ENCODE measurements at places on chromosomes 1 and 21.

DNA sequence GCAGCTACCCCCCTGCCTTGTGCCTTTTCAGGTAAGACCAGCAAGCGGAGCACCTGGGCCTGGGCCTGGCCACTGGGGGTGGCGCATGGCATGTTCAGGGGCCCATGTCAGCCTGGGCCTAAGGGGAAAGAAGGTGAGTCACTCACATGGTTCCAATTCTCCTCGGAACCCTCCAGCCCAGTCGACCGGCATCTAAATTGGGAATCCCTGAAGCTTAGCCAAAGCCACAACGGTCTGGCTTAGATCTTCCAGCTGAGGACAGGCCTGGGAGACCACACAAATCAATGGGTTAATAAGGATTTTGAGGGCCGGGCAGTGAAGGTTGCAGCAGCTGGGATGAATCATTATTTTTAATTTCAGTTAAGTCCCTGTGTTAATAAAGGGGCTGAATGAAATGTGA, 145.1 kb upstream of the SMYD2 start:
- no peak for DNase-seq

GRCh38 chr1:39088658-39089057, 62.5 kb downstream of the NDUFS5 start:
- no peak for DNase-seq

DNA sequence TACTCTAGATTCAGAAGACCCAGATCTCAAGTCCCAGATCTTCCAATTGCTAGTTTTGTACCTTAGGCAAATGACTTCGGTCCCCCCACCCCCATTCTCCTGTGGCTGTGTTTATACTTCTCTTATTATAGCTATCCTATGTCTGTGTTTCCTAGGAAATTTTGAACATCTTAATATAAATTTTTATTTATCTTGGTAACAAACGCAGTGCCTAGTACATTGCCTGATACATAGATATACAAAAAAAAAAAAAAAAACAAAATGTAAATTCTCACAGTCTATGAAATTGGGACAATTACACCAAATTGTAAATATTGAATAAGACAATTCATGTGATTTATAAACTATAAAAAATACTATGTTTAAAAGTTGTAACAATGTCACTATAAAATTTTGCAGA, 84.1 kb upstream of the SLC44A3 start:
- no peak for DNase-seq

- DNase-seq, result no peak
Observed at GRCh38 chr1:185244015-185244747, 72.9 kb downstream of the IVNS1ABP start.

DNA sequence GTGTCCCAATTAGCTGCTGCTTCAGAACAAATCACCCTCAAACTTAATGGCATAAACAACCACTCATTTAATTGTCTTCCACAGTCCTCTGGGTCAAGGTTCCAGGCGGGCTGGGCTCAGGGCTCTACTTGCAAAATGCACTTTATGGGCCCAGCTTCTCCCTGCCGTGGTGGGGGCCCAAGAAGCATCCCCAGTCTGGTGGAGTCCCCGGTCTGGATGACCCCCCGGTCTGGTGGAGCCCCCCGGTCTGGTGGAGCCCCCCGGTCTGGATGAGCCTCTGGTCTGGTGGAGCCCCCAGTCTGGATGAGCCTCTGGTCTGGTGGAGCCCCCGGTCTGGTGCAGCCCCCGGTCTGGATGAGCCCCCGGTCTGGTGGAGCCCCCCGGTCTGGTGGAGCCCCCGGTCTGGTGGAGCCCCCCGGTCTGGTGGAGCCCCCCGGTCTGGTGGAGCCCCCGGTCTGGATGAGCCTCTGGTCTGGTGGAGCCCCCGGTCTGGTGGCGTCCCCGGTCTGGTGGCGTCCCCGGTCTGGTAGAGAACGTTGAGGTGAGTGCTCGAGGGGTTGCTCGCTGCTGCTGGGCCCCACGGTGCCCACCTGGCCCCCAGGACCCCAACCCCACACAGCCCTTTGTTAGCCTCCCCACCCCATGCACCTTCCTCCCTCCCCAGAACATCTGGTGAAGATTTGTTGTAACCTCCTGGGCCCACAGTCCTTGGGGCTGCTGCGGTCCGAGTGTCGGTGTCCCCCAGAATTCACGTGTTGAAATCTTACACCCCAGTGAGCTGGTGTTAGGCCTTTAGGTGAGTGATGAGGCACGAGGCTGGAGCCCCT, 33.8 kb downstream of the POFUT2 start:
- DNase-seq, result no peak

- DNase-seq, result no peak
Observed at GRCh38 chr1:5935026-5935425, 57.2 kb downstream of the NPHP4 start.

GRCh38 chr21:37673801-37674575, 242.3 kb downstream of the KCNJ6 start:
- no peak for DNase-seq

DNA sequence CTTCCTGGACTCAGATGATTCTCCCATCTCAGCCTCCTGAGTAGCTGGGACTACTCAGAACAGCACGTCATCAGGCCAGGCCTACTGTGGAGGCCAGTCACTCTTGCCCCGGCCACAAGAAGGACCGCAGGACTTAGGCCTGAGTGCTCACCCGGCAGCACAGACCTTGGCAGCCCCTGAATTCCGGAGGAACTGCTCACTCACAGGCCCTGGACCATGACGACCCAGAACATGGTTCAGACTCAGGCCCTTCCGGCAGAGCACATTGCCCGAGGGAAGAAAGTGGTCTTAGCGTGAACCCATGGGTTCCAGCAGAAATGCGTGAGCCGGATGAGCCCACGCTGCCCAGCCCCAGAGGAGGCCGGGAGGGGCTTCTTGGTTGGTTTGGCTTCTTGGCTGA, 177.3 kb upstream of the TMEM51 start:
- DNase-seq, result no peak

- DNase-seq, result no peak
Observed at GRCh38 chr1:147591261-147591891, 50.1 kb downstream of the BCL9 start.

DNA sequence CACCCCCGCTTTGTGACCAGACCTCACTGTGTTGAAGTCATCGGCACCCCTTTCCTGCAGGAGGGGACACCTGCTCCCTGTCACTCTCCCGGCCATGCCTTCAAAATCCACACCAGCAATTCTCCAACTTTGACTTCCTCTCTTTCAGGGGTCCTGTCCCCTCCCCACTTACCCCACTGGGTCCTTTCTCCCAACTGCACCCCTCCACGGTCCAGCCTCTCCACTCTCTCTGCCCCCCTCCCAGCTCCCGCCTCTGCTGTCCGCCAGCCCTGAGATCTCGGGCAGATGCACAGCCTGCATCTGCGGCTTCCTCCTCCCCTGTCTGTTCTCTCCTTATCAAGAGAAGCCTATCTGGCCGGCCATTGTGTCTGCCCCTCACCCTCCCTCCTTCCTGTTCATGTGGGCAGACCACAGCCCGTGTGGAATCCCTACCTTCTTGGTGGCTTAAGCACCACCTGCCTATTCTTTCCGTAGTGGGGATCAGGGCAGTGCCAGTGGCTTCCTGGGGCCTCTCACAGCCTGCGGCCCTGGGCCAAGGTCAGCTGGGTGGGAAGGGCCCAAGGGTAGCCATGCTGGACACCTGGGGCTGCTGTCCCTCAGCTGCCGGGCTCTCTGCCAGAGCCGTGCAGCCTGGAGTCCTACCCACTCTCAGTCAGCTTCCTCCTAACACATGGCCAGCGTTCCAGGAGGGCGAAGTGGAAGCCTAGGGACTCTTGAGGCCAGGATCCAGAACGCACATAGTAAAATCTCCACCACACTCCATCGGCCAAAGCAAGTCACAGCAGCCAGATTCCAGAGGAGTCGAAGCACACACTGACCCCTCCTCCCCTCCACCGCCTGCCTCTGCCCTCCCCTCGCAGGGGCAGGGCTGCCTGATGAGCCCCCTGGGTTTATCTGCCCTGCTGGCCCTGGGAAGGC, 5.1 kb upstream of the HES4 start:
- peak; percentile 64 for DNase-seq

DNA sequence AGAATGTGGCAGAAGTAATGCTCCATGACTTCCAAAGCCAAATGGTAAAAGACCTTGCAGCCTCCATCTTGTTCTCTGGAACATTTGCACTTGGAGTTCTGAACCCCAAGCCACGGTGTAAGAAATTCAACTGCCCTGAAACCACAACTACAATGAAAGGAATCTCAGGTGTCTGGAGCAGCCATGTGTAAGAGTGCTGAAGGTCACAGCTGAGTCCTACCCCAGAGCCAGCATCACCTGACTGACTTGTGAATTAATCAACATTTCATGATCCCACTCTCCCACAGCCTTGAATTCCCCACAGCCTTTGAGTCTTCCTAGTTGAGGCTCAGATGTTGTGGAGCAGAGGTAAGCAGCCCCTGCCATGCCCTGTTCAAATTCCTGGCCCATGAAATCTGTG, 192.8 kb upstream of the CAMK1G start:
- no peak for DNase-seq

DNA sequence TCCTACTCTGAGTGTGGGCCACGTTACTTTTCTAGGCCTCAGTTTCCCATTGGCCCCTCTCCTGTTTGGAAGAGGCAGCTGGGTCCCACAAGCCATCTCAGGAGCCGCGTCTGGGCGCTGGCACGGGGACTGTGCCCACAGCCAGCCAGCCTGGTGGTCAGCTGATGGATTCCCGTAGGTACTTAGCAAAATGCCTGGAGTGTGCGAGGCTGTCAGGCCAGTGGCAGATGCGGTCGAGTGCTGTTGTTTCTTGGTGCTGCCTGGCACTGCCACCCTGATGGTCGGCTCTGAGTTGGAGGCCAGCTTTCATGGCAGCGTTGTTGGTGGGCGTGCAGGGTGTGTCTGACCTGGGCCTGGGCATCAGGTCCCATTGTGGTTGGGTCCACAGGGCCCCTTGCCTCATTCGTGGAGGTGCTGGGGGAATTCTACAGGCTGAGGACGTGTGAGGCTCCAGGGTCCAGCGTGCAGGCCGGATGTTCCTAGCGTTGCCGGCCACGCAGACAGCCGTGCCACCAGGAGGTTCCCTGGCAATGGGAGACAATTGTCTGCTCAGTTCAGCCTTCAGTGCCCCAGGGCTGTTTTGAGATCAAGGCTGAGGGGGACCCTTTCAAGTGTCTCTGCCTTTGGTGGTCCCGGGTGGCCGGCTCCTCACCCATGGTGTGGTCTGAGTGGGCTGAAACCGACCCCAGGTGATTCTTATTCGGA, 20.9 kb downstream of the SKI start:
- DNase-seq, result no peak

DNA sequence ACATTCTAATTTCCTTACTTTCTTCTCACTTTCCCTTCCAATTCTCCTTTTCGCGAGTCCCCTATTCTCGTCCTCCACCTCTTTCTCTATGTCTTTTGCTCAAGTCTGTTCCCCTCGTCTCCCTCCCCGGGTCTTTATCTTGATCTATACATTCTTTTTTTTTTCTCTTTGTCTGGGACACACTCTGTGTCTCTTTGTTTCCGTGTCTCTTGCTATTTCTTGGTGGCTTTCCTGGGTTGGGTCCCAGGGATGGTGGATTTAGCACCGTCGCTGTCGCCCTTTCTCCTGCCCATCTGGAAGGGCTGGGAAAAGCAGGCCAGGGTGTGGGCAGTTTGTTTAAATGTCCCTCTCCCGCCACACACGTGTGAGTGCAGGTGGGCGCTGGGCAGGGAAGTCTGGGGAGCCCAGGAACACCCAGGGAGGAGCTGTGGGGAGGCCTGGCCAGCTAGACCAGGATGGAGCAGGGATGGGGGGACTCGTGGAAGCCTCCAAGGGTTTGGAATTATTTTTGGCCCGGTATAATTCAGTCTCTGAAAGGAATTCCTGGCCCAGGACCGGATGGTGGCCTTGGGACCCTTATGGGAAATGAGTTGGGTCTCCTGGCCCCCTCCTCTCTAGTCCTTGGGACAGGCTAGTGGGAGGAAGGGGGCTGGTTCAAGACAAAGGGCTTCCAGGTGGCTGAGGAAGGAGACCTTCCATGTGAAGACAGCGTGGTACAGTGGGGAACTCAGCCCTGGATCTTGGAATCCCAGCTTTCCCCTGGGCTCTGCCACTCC, 9.5 kb upstream of the ID3 start:
- no peak for DNase-seq

DNA sequence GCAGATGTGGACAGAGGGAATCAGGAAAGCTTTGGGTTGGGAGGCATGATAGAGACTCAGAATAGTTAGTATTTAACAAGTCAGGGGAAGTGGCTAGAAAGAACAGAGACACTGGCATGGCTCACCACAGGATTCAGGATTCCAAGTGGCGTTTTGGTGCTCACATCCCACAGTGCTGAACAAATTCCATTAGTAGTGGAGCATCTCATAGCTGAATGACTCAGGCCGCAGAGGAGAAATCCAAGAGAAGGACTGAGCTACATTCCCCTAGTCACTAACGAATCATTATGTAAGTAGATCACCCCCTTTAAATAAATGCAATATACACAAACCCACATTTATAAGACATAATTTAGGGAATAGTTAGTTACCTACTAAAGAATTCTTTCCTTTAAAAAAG, 5.0 kb upstream of the KCNJ9 start:
- DNase-seq, result no peak

DNA sequence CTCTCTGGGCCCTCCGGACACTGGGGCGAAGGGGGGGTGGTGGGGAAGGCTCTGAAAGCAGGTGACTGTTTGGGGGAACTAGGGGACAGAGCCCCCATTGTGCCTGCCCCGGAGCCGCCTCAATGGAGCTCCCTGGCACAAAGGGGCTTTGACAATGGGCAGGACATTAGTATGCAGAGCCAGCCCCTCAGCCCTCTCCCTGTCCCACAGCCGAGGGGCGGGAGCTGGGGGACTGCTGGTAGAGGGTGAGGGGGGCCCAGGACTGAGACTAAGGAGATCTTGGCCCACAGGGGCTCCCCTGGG, 7.8 kb downstream of the KCNJ10 start:
- no peak for DNase-seq

- peak; percentile 54 for DNase-seq
Observed at GRCh38 chr1:226643177-226643576, 94.6 kb downstream of the STUM start.

- no peak for DNase-seq
Observed at GRCh38 chr1:6794164-6794563, 8.9 kb downstream of the CAMTA1 start.

DNA sequence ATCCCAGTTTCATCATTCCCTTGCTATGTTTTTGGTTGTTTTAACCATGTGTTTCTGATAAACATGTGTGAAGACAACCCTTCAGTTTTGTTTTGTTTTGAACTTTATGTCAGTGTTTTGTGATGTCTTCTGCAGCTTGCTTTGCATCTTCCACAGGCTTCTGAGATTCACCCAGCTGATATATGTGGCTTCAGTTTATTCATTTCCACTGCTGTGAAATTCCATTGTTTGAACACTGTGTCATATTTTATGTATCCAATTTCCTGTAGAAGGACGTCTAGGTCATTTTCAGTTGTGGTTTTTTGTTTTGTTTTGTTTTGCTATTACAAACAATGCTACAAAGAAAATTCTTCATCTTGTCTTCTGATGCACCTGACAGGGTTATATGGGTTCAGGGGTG, 27.2 kb upstream of the SLC26A9 start:
- no peak for DNase-seq

GRCh38 chr1:145961109-145961424, 3.2 kb upstream of the LIX1L start:
- DNase-seq, result no peak

- no peak for DNase-seq
Observed at GRCh38 chr1:205714190-205714905, 34.0 kb upstream of the SLC45A3 start.

Data from activated naive CD8-positive, alpha-beta T cell treated with anti-CD3 and anti-CD28 coated beads, Interleukin-2, amount 10 ng/mL, durations not matched to agents 7 days and 5 days (primary cell).